Activated T-cell treated with anti-CD3 and anti-CD28 coated beads, Interleukin-2, amount 50 U/mL, for 24 hours (primary cell): ENCODE measurements at places on chromosomes 7 and 10.
A peak's percentile ranks its signal among the peaks of the same experiment; 100 is the strongest.

DNA sequence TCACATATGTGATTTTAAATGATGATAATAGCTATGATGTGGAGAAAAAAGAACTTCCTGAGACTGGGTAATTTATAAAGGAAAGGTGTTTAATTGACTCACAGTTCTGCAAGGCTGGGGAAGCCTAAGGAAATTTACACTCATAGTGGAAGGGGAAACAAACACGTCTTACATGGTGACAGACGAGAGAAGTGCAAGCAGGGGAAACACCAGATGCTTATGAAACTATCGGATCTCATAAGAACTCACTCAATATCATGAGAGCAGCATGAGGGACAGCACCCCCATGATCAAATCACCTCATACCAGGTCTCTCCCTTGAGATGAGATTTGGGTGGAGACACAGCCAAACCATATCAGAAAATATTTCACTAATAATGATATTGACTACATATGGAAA, 4.1 kb upstream of the LIPN start:
- no peak for DNase-seq

DNA sequence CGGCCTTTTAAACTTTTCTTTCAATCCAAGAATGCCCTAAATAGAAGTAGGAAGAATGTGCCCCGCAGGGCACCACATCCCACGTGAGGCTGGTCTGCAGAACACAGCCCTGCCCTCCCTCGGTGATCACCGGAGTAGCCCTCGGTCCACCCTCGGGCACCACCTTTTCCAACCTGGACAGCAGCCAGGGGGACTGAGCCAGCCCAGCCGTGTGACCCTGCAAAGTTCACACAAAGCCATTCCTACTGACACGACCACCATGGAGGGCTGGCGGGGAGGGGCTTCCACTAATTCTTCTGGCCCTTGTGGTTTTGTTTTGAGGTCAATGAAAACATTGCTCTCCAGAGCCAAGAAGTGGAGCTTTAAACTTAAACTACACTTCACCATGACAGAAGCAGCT, 132.2 kb downstream of the TCERG1L start:
- DNase-seq, result no peak

DNA sequence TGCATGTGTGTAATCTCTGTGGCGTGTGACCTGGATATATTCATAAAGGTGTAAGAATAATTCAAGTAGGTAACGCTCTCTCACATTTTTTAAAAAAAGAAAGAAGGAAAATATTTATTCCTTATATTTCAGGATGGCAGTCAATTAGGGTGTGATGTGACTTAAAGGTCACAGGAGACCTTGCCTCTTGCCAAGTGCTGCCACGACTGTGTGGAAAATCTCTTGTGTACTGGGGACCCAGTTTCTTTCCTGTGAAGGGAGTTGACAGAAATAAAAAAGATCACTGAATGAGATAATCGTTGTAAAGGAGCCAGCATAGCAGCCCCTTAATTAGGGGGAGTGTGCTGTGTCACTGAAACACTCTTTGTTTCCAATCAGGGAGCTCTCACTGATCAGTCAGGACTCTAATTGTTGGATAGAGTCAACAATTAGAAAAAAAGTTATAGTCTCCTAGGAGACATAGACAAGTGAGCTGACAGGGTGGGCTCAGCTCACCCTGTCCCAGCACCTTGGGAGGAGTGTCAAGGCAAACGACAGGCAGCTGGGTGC, 31.1 kb downstream of the PTPRE start:
- no peak for DNase-seq

DNA sequence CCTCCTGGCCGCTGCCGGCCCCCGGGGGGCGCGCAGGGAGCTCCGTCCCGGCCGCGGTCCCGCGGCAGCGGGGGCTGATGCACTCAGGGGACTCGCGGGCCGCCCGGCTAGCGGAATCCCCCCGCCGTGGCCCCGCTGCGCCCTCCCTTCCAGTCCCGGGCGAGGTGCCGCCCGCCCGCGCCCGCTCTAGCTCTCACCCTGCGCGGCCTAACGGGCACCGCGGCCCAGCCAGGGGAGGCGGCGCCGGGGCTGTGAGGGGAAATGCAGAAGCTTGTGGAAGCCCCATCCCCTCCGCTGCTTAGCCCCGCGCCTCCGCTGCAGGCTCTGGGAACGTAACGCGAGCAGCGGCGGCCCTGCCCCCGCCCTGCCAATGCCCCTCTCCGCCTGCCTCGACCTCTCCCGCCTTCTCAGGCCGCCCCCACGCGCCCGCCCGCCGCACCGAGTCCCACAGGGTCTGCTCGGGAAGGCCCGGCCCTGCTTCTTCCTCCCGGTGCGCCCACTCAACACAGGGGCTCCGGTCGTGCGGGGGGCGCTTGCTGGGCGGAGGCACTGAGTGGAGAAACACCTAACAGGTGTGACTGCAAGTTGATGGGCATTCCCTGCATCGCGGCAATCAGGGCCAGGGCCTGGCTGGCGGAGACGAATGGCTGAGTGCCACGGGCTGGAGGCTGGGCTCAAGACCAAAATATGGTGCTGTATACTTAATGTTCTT, 384 bp upstream of the TMEM229A start:
- peak; percentile 25 for DNase-seq

DNA sequence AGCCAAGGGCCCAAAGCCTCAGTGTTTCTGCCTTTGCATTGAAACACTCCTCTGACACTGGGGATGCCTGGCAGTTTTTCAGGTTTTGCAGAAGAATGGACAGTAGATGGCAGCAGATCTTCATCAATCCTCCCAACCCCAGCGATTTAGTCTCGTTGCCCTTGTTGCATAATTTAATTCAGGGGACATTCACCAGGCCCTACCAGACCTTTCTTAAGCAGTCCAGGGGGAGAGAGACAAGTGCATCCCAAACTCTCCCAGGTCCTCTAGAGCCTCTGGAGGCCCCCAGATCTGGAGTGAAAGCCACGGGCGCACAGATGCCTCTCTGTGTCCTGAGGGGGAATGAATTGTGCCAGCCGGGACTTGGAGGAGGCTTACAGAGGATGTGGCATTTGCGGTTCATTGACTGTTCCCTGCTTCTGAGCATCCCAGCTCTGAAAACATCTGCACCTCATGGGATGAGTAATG, 29.6 kb downstream of the MINDY4 start:
- no peak for DNase-seq

DNA sequence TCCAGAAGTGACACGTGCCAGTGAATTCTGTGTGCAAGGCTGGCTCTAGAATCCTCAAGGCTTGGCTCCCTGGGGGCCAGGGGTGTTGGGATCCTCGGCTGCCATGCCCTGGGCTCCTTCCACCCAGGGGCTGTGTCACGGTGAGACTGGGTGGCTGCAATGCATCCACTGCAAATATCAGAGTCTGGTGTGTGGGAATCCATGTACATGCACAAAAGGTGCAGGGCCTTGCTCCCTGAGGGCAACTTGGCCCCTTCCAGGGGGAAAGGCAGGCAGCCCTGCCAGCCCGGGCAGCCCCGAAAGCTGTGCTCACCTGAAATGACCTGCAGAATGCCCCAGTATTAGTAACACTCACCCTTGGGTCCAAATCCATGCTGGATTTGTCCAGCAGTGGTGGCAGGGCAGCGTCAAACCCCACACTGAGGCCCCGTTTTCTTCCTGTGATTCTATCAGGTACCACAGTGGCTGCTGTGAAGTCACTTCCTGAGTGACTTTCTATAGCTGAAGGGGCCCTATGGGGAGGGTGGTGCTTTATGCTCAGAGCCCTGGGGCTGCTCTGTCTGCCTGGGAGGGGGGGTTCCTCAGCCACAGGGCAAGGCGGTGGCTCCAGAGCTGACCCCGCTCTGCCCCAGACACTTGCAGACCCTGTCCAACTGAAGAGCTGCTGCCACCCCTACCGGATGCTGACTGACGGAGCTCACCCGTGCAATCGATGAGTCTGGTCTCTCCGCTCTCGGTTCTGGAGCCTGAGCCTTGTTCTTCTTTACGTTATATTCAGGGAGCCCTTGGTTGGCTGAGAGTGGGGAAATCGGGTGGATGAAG, 317.7 kb downstream of the GLRX3 start:
- no peak for DNase-seq

- DNase-seq, result no peak
Measured at GRCh38 chr7:69947998-69948397, 349.7 kb downstream of the AUTS2 start.

GRCh38 chr10:110403593-110403992, 94.1 kb upstream of the DUSP5 start:
- DNase-seq, result no peak

DNA sequence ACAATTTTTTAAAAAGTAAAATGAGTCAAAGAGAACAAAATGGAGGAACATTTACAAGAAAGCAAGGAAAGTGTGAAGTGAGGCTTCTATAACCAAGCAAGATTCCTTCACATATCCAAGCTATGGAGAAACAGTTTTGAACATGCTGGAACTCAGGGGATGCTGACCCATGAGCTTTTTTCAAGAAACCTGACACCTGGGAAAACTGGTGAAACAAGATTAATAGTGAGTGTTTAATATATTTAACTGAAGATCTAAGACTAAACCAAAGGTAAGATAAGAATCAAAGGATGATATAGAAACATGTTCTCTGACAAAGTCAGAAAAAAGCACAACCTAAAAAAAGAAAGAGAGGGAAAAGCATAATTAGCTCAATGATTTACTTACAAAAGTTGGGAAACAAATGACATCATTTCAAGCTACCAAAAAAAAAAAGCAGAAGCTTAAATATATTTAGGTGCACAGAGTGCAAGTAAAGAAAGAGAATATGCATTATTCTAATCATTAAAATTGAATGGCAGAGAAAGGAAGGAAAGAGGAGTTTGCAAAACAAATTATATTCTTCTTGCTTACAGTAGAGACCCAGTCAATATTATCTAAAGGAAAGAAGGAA, 24.9 kb downstream of the C7orf25 start:
- DNase-seq, result no peak

GRCh38 chr7:78792006-78792405, 661.5 kb downstream of the MAGI2 start:
- DNase-seq, result no peak

DNA sequence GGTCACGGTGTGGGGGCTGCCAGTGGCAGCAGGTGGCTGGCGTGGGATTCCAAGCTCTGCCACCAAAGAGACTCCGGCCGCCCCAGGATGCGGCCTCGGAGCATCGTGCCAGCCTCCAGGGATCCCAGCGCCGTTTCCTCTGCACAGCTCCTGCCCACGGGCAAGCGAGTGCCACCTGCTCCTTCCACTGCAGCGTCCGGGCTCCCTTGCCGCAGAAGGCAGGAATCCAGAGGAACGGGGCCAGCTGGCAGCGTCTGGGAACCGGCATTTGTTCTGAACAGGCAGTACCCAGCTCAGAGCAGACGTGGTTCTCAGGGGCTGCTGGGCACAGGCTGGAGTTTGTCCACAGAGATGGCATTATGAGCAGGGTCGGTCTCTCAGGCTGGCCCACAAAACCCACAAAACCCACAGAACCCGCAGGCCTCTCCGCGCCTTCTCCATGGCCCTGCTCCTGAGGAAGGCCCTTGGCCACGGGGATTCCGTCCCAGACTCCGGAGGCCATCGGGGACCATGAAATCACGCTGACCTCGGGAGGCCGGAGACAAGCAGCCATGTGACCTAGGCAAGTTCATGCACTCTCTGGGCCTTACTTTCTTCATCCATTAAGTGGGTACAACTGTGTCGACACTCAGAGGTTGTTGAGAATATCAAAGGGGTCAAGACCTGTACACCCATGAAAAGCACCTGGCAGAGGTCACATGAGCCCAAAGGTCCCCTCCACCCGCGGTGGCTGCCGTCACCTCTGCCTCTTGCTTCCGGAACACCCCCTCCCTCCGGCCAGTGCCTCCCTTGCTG, 72.1 kb upstream of the TNRC18 start:
- no peak for DNase-seq

DNA sequence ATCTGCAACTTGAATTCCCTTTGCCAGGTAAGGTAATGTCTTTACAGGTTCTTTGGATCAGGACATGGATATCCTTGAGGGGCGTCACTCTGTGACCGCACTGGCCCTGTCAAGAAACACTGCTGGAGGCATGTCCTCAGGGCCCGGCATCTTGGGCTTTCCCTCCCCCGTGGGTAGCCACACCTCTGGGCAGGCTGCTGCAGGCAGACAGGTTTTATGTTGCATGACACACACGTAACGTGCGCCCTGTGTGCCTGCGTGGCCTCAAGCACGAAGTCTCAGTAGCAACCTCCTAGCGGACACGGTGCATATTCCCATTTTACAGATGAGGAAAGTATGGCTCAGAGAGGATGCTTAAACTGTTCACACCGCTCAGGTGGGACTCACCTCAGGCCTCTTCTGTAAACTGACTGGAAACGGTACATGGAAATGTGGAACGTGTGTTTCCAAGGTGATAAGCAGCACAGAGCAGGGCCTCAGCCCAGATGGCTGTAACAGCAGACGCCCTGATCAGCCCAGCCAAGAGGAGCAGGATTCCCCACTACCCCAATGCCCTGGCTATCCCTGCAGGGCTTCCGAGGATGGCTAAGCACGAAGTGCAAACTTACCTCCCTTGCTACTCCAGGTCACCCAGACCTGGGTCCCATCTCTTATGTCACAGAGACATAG, 553.6 kb downstream of the TCERG1L start:
- DNase-seq, result no peak

GRCh38 chr7:135859538-135859937, 110.9 kb upstream of the FAM180A start:
- no peak for DNase-seq

- no peak for DNase-seq
Measured at GRCh38 chr7:3787717-3788264, 486.7 kb downstream of the SDK1 start.

GRCh38 chr10:4213441-4213840, 428.4 kb upstream of the KLF6 start:
- DNase-seq, result no peak

- no peak for DNase-seq
Measured at GRCh38 chr10:109616359-109616980, 306.8 kb downstream of the XPNPEP1 start.

- DNase-seq, result no peak
Measured at GRCh38 chr10:71705582-71705981, 14.0 kb downstream of the C10orf105 start.

- no peak for DNase-seq
Measured at GRCh38 chr10:29646960-29647461, 12.2 kb upstream of the SVIL start.

DNA sequence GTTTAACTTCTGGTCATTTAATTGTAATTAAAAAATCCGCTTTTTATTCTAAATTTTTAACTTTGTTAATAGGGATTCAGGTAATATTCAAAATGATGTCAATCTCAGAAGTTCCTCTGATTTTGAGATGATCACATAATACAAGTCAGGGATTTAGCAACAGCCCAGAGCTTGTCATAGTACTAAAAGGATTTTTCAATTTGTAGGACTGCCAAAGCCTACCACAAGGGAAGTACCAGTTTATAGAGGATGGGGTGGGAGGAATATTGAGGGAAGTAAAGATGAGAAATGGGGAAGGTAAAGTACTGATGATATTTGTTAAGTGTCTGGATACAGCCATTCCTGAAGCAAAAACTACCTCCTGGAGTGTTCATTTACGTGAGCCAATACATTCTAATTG, 278.2 kb upstream of the TEX47 start:
- no peak for DNase-seq
